Activated CD4-positive, CD25-positive, alpha-beta regulatory T cell treated with anti-CD3 and anti-CD28 coated beads, Interleukin-2, amount 50 U/mL, for 72 hours (primary cell): ENCODE measurements at places on chromosomes 1 and 21.

- no peak for DNase-seq
Observed at GRCh38 chr1:92575123-92575522, 88.4 kb upstream of the GFI1 start.

DNA sequence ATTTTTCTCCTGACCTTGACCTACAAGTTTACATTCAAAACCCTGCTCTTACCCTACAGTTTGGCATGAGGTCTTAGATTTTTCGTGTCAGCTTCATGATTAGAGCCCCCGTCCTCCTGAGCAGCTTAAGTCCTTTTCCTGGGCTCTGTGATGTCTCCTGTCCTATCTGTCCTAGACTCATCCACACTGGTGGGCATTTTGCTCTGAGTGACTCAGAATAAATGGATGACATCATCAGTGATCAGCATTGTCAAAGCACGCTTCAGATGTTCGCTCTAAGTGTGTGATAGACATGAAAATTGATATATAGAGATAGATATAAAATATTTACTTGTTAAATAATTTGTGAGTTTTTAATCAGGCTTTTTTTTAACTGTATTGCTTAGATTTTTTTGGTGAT, 21.8 kb downstream of the RGS13 start:
- no peak for DNase-seq

DNA sequence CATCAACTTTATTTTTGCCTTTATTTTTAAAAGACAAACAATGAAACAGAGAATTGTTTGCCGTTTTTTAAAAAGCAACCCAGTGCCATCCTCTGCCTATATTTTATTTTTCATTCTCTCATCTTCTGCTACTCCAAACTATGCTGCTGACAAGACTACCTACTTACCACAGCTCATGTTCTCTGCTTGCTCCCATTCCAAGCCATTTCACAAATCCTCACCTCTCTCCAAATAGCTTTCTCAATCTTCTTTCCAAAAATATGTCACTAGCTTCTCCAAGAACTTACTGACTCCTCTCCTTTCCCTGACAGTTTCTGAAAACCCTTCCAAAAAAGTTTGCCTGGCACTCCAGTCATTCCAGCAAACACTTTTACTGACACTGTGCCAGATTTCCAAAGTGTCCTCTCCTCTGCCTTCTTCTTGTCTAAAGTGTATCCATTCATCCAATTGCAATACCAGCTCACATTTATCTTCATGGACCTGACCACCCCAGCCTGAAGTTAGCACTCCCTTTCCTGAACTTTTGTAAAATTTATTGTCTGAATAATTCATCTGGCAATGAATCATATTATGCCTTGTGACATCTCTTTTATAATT, 766.5 kb upstream of the B3GALT2 start:
- no peak for DNase-seq

- DNase-seq: no peak
Observed at GRCh38 chr1:89942825-89943658, 51.9 kb upstream of the ZNF326 start.

- DNase-seq: no peak
Observed at GRCh38 chr1:7425229-7425628, 345.9 kb upstream of the VAMP3 start.

DNA sequence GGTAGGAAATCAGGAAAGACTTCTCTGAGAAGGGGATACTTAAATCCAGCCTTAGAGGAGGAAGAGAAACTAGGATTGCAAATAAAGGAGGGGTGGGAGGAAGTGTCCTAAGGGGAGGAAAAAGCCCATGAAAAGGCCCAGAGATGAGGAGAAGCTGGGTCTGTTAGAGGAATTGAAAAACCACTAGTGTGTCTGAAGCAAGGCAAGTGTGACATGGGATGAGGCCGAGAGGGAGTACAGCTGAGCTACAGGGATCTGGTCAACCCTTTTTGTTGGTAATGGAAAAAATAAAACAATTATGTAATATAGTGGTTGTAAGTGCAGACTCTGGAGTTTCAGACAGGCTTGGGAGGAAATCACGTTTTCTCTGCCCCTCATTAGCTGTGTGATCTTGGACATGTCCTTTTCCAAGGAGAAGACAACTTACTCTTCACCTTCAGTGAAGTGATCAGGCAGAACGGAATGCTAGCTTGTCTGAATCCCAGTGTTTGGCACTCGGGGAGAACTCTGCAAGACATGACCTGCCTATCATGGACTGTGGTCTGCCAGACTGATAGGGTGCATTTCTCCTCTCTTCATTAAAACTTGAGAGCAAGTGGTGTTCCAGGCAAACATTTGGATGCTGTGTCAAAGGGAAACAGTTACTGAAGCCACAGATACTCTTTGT, 7.4 kb upstream of the S100A10 start:
- DNase-seq: no peak

GRCh38 chr1:63908016-63908415, 134.2 kb downstream of the ROR1 start:
- DNase-seq: no peak

- no peak for DNase-seq
Observed at GRCh38 chr1:109252893-109253802, 3.8 kb downstream of the CELSR2 start.

- DNase-seq: no peak
Observed at GRCh38 chr1:76021846-76022245, 52.7 kb upstream of the ST6GALNAC3 start.

- no peak for DNase-seq
Observed at GRCh38 chr1:232962761-232963745, 12.6 kb downstream of the NTPCR start.

- no peak for DNase-seq
Observed at GRCh38 chr1:92833840-92834239, 2.0 kb downstream of the RPL5 start.

DNA sequence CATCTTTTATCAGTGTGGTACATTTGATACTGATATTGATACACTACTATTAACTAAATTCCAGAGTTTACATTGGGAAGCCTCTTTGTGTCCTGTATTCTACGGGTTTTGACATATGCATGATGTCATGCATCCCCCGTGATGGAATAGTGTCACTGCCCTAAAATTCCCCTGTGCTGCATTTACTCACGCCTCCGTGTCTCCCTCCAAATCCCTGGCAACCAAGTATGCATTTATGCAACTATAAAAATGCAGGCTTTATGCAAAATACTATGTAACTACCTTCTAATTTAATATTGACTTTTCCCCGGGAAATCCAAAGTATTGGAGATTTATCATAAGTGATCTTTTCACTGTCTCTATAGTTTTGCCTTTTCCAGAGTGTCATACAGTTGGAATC, 453.7 kb upstream of the RUNX1 start:
- no peak for DNase-seq

GRCh38 chr1:229260297-229260696, 10.6 kb upstream of the RAB4A start:
- no peak for DNase-seq

GRCh38 chr1:173869021-173869359, 810 bp downstream of the ZBTB37 start:
- no peak for DNase-seq

DNA sequence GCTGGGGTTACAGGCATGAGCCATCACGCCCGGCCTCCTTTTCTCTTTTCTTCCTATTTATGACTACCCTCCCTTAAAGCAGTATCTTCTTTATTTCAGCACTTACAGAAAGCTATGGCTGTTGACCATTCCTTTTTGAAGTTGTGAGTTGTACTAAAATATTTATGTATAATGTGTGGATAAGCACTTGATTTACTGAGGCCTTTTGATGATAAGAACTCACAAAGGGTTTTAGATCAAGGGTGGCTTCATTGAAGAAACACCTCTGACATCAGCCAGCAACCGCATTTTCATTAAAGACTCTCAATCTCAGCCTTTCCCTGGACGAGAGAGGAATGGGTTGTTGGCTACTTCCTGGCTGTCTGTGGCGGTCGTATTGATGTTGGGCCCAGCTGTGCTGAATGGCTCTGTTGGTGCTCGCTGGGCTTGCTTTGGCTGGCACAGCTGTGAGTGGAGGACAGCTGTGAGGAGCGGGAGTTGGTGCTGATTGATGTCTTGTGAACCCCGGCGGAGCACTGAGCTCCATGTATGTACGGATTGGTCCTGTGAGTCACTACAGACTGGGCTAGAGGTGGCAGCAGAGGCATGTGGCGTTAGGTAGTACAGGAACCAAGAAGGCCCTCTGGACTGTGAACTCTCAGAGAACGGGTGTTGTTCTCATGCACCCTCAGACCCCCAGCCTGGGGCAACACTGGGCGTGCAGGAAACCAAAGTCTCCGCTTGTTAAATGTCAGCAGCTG, 208.8 kb downstream of the KIF26B start:
- DNase-seq: no peak

DNA sequence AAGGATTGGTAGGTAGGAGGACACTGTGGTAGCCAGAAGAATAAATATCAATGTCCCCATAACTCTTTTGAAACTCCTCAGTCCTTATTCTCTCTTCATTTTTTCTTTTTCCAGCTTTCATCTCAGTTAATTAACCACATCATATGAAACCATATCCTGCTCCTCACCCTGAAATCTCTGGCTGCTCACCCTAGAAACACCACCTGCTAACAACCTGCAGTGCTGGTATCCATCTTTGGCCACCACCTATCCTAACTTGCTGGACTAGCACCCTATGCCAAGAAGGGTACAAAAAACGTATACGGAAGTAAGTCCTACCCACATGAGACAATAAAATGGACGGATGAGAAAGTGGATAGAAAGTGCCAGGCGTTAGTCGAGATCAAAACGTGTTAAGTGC, 13.7 kb upstream of the DPYD start:
- no peak for DNase-seq

GRCh38 chr1:183585038-183585437, 5.2 kb downstream of the NCF2 start:
- no peak for DNase-seq

DNA sequence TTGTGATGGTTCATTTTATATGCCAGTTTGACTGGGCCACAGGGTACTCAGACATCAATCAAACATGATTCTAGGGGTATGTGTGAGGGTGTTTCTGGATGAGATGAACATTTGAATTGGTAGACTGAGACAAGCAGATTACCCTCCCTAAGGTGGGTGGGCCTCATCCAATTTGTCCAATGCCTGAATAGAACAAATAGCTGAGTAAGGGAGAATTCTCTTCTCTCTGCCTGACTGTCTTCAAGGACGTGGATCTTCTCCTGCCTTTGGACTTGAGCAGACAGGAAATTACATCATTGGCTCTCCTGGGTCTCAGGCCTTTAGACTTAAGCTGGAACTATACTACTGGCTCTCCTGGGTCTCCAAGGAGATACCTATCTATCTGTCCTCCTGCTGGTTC, 64.4 kb downstream of the SUSD4 start:
- no peak for DNase-seq

- no peak for DNase-seq
Observed at GRCh38 chr1:116853680-116854402, 55.9 kb upstream of the PTGFRN start.

DNA sequence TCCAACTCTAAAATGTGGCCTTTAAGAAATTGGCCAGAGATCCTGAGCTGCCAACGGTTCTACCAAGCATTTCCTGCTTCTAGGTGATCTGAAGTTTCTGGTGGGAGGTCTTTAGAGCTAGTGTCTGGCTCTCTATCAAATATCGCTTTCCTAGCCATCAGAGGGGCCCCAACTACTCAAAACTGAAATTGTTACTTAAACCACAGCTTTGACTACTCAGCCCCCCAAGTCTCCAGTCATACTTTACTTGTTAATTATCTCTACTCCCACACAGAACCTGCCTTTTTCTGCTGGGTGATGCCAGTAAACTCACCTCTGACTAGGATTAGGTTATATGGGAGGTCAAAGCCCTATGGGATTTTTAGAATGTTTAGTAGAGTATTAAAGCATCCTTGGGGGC, 95.1 kb downstream of the FASLG start:
- DNase-seq: no peak

DNA sequence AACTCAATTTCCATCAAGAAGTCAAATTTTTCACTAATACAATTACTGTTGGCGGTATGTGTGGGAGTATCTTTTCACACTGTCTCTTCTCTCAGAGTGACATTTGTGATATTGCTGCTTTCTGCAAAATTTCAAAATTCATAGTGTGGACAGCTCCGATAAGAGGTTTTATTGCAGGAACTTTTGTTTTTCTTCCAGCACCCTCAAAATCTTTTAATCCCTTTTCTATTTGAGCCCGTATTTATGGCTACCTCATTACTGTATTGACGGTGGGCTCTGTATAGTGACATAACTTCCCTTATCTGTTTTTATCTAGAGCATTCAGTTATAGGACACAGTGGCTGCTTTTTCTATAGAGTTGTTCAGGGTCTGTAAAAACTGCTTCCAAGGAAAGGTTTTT, 794.4 kb upstream of the TMPRSS15 start:
- DNase-seq: no peak

DNA sequence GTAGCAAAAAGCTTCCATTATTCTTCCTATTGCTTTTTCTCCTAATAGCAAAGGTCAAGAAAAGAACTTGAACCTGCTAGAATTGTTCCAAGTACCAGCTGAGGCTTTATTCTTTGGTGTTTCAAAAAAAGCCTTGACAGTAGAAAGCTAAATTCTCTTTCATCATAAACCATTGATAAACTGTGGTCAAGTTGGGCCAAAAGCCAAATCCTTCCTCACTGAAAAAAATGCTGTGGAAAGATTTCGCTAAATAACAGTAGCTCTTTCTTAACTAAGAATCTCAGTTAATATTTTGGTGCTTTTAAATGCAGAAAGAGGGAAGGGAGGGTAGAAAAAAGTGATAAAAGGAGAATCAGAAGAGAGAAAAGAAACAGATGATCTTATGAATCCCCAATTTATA, 14.0 kb upstream of the JAM2 start:
- no peak for DNase-seq

DNA sequence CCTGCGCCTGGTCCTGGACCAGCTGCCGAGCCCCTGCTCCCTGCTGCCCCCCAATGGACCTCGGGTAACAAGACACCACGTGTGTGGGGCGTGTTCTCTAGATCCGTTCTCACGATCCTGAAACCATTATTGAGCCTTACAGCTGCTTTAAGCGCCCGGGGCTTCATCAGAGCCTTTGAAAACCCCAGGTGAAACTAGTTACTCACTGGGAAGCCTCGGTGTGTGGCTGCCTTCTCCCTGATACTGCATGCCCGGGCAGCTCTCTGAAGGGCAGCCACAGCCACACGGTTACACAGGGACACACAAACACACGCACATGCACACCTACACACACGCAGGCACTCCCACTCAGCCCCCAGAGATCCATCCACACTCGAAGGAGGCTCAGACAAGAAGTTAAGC, 5.3 kb downstream of the HES2 start:
- DNase-seq: no peak
